CD4-positive, alpha-beta T cell (primary cell): ENCODE measurements at places on chromosomes 1 and 21. TPM values are rescaled to one million over a fixed set of nuclear protein-coding genes. Genes with fewer than 3 reads are reported as not detected.

NCAM2 gene
- not detected for total RNA-seq

MMEL1 gene
- 1.8 TPM for total RNA-seq

SPRR1B gene
- not detected for total RNA-seq

ACTN2 gene
- total RNA-seq: 0.28 TPM

KCNJ15 gene
- 0.19 TPM for total RNA-seq

CD53 gene
- 176 TPM for total RNA-seq

OR2M7 gene
- not detected for total RNA-seq

LCE3D gene
- total RNA-seq: not detected

FOXO6 gene
- total RNA-seq: 1.2 TPM

UBASH3A gene
- 60.8 TPM for total RNA-seq

NGF gene
- not detected for total RNA-seq

MYOM3 gene
- total RNA-seq: not detected

RWDD3 gene
- total RNA-seq: 14.5 TPM

LCE2B gene
- total RNA-seq: not detected

B4GALT2 gene
- 0.22 TPM for total RNA-seq

CD34 gene
- total RNA-seq: not detected

KCNA3 gene
- 118 TPM for total RNA-seq

DPT gene
- not detected for total RNA-seq

DNAJC11 gene
- 24.0 TPM for total RNA-seq

DTL gene
- 0.64 TPM for total RNA-seq

SPRR2G gene
- not detected for total RNA-seq

OLIG2 gene
- not detected for total RNA-seq

CD48 gene
- 387 TPM for total RNA-seq

SH2D2A gene
- 51.6 TPM for total RNA-seq

RORC gene
- total RNA-seq: 3.6 TPM

SPRR4 gene
- not detected for total RNA-seq

MLLT11 gene
- 2.8 TPM for total RNA-seq

TLR5 gene
- total RNA-seq: 2.1 TPM

KRTAP10-4 gene
- not detected for total RNA-seq

PODN gene
- total RNA-seq: not detected

FCRLB gene
- 0.11 TPM for total RNA-seq

RIMS3 gene
- total RNA-seq: 0.99 TPM

CD244 gene
- 0.53 TPM for total RNA-seq
